Stimulated activated CD4-positive, alpha-beta T cell treated with anti-CD3 and anti-CD28 coated beads, Interleukin-15, amount 100 ng/mL, for 1 hour (primary cell): ENCODE measurements at places on chromosomes 16 and 17.

DNA sequence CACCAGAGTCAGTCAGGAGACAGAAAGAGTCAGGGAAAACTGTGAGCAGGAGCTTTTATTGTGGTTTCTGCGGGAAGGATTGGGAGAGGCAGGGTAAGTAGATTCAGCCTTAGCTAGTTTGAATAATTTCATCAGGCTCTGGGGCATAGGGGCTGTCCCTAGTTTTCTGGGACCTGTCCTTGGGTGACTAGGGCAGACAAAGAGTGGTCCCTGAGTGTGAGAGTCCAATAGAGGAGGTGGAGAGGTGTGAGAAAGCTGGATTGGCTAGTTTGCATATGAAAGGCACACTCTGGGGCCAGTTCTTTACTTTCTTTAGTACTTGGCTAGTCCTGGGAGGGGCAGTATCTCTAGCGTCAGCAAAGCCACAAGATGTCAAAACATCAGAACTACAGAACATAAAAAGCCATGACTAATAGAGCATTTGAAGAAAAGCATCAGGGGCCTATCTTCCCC lies 255.6 kb downstream of the HS3ST3A1 start:
- no peak for DNase-seq

GRCh38 chr17:14737984-14738651 lies 437.2 kb downstream of the HS3ST3B1 start:
- no peak for DNase-seq

- peak; percentile 97 for DNase-seq
Observed at GRCh38 chr16:1308977-1309885, at the start of gene UBE2I. TSS of gene UBE2I (plus strand) at chr16:1309636. CDS start at chr16:1314031, 4,395 bp downstream.

DNA sequence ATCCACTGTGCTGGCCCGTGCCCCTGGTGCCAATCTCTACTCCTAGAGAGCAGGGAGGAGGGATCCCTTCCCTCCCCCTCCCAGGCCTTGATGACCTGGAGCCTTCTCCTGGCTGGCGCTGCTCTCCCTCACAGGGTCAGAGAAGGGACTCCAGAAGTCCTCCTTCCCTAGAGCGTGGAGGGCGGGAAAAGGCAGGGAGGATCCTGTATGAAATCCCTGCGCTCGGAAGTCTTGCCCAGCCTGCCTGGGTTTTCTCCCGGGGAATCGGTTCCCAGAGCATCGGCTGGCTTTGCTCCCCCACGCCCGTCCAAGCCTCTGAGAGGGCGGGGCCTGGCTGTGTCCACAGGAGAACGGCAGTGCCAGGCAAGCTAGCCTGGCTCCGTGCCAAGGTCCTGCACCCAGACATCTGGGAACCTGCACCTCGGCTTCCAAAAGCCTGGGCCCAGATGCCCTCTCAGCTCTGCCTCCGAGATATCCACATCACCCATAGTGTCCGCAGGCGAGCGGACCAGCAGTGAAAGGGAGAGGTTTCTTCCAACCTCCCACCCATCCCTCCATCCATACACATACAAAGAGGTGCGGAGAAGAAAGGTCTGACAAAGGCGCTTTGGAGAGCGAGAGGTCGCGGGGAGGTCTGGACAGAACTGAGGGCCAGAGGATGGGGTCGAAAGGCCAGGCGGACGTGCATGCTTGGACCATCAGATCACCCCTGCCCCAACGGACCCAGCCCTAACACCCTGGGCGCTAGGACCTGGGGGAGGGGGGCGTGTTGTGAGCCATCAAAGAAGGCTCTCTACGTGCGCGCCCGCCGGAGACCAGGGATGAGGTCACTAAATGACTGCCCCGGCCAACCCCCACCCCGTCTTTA lies 1.1 kb downstream of the MPP2 start:
- peak; percentile 26 for DNase-seq

DNA sequence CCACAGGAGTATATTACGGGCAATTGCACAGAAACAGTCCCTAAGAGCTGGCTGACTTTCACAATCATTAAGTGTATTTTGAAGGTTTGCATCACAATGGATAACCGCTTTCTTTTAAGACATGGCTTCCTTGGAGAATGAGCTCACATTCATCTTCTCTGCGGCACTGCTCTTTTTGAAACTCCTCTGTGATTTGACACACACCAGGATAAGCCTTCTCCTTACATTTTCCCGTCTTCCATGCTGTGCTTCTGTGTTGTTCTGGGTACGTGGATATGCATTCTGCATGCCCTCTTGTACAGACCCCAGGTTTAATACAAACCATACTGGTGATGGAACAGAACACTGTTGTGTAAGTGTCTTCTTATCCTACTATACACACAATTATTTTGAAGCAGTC lies 89.5 kb upstream of the METRNL start:
- no peak for DNase-seq

DNA sequence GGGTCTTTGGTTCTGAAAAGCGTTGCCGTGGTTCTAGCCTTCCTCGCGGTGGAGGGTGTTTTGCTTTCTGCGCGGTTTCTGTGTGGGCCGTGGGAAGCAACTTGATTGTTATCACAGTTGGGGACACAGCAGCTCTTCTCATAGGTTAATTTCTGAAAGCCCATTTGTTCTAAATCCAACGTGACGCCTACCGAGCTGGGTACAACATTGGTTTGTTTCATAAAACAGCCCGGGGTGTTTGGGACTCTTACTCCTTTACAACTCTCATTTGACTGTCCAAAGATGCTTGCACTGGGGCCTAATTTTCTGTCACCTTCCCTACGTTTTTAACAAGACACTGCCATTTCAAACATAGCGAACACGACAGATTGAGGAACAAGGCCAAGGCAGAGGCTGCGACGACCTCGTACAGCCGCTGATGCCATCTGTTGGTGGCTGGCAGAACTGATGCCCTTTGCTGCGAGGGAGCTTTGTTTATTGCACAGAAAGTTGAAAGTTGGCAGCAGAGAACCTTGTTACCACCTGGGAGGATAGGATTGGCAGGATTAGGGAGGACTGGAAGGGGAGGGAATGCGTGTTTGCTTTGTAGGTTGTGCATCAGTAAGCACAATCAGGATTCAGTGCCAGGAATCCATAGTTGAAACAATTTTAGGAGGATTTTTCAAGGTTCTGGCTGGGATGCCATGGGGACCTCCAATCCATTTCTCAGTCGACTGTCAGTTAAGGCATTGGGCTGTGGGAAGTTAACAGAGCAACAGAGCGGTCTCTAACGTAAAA lies 98.3 kb downstream of the PITPNC1 start:
- peak; percentile 72 for DNase-seq

DNA sequence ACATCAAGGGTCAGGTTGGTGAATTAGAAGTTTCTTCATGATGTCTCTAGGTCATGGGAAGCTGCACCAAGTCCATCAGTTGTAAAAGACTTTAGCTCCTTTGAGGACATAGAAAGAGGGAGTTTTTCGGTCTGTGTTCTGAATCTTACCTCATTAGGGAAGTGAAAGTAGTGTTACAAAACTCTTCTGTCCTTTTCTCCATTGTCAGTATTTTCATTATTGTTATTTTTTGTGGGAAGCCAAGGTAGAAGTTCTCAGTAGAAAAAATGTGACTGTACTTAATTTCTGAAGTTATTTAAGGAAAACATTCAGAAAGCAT lies 24.2 kb downstream of the MAP3K3 start:
- DNase-seq, result no peak

DNA sequence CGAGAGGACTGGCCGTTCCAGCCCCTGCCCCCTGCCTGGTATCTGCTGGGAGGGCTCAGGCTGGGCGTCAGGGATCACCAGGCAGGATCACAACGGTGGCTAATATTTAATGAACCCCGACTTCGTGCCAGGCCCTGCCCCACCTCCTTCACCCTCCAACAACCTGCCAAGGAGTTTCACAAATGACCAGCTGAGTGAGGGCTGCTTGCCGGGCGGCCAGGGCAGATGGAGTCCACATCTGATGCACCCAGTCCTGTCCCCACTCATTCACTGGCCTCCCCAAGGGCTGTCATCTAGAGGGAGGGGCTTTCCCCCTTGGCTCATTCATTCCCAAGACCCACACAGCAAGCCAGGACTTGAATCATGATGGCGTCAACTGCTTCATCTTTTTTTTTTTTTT lies 17.5 kb downstream of the UBALD1 start:
- DNase-seq, result no peak

GRCh38 chr16:77165006-77165405 lies 26.0 kb upstream of the MON1B start:
- DNase-seq, result no peak

- no peak for DNase-seq
Observed at GRCh38 chr17:55654821-55655220, 67.8 kb downstream of the TMEM100 start.

GRCh38 chr17:14307560-14308024 lies 6.7 kb downstream of the HS3ST3B1 start:
- no peak for DNase-seq

DNA sequence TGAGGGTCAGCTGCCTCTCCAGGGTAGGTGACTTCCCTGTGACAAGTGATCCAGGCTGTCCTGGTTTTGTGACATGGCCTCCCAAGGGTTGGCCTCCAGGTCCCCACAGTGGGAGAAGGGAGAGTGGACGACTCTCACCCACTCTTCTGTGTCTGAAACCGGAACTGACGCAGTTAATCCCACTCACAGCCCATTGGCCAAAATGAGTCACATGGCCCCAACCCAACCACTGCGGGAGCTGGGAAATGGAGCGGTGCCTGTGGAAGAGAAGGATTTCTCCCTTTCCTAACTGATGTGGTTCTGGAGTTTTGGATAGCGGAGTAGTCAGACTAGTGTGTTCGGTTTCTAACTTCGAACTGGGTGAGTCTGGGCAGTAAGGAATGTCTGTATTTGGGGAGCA lies 79.4 kb downstream of the ABCC6 start:
- no peak for DNase-seq

DNA sequence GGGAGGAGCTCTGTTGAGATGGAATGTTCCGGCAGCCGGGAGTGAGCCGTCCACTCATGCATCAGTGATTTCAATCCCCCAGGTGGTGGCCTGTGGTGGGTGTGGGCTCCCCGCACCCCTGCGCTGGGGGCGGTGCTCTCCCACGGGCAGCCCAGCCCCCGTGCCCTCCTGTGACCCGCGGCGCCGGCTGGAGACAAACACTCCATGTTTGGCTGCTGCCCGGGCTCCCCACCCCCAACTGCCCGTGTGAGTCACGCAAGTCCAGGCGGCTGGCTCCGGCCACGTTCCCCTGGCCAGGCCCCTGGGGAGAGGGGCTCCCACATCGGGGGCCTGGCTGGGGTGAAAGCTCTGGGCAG lies 29.4 kb downstream of the CACNA1H start:
- DNase-seq, result no peak

DNA sequence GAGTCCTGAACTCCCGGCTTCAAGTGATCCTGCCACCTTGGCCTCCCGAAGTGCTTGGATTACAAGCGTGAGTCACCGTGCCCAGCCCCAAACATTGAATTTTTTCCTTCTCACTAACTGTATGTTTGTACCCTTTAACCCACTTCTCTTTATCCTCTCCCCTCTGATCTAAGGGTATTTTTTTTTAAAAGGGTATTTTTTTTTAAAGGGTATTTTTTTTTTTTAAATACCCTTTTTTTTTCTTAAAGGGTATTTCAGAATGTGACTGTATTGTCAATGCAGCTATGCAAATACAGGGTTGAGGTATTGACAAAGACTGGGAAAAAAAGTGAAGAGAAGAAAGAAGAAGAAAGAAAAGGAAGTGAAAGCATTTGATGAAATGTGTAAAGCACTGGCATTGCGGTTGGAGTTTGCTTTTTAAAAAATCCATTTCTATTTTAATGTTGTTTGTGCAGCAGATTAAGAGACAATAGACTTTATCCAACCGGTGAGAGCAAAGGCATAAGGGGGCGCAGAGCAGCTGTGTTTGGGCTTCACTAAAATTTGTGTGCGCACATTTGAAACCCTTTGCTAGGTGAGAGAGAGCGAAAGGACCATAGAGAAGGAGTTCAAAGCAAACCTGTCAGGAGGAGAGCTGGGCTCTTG lies 42.4 kb downstream of the SYT17 start:
- DNase-seq, result no peak

GRCh38 chr16:84699147-84699711 lies 571 bp upstream of the USP10 start:
- no peak for DNase-seq

GRCh38 chr16:73028263-73028662 lies 19.7 kb downstream of the ZFHX3 start:
- no peak for DNase-seq

- peak; percentile 72 for DNase-seq
Observed at GRCh38 chr16:67883872-67884261, 818 bp upstream of the NRN1L start.

DNA sequence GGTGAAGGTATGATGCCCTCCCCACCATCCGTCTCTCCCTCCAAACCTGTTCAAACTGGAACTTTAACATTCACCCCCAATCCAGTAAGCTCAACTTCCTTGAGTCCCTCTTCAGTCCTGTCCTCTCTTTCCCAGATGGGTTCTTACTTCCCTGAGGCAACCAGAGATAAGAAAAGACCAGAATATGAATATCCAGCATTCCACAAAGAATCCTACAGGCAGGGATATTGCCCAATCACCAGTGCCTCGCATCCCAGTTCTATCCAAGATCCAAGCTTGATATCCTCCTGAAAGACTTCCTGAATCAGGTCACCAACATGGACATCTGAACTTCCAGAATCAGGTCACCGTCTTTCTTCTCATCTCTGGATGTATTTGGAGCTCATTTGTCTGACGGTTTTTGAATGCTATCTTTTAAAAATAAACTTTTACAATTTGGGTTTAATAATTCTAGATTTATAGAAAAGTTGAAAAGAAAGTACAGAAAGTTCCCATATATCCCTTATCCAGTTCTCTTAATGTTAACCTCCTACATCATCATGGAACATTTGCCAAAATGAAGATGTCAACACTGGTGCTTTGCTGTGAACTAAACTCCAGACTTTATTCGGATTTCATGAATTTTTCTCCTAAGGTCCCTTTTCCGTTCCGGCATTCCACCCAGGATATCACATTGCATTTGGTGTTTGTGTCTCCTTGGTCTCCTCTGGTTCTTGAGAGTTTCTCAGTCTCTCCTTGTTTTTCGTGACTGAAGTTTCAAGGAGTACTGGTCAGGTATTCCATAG lies 13.7 kb upstream of the COL1A1 start:
- no peak for DNase-seq

GRCh38 chr16:60510941-60511340 lies 1525.3 kb downstream of the CDH8 start:
- DNase-seq, result no peak

- no peak for DNase-seq
Observed at GRCh38 chr17:64004903-64005733, 7.0 kb downstream of the PRR29 start.

GRCh38 chr16:12423131-12423530 lies 380.6 kb downstream of the CPPED1 start:
- no peak for DNase-seq

- no peak for DNase-seq
Observed at GRCh38 chr17:31321481-31321880, at the start of gene EVI2A. TSS of gene EVI2A (minus strand) at chr17:31321622. CDS start at chr17:31319013, 2,609 bp downstream.

DNA sequence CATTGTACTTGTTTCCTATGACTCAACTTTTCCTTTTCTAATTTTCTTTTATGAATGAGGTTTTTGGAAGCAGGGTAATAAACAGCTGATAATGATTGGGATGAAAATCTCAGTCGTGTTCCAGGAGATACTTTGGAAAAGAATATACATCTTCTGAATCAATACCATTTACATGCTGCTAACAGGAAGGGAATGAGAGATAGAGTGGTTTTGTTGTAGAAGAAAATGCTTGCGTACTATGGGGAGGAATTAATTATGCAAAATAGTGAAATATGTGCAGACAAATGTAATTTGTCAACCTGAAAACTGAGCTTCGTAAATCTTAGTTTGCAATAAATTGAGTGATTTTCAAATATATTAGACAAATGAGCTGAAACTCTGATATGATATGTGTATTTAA lies 24.0 kb upstream of the SHISA6 start:
- DNase-seq, result no peak

- DNase-seq, result no peak
Observed at GRCh38 chr16:27214084-27214961, 11.0 kb downstream of the KDM8 start.

GRCh38 chr17:82440991-82441627 lies 9.4 kb downstream of the CYBC1 start:
- DNase-seq, result no peak

- DNase-seq, result no peak
Observed at GRCh38 chr17:43437756-43438155, 39.0 kb downstream of the ARL4D start.
